ENCODE measurements at places on chromosomes 2 and 18.

- no peak for DNase-seq
Measured at GRCh38 chr2:13667415-13667757, 950.6 kb downstream of the TRIB2 start.

DNA sequence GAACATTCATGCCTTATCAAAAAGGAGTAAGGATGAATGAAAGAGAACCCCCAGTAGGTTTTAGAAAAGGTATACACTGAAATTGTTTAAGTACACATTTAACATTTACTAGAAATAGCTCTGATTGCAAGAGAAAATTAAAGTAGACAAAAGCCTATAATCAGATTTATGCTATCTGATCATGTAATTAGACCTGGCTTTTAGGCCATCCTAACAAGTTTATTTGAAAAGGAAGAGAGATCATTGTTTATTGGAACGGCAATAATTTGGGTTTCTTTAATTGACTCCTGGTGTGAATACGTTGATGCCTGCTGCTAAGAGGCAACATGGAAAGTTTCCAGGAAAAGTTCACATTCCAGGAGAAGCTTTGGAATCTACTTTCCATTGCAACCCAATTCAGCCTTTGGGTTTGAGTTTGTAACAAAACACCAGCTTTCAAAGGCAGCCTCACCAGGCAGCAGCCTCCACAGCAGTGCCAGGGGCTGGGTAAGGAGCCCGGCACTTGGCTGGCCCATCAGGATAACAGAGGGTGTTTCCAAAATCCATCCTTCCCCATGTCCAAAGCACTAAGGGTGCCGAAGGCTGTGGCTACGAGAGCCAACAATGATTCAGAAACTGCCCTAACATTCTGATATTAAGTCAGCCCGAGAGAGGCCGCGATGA lies 18.0 kb downstream of the FZD7 start:
- no peak for DNase-seq

GRCh38 chr18:23115683-23116096 lies 19.6 kb upstream of the CABLES1 start:
- no peak for DNase-seq

DNA sequence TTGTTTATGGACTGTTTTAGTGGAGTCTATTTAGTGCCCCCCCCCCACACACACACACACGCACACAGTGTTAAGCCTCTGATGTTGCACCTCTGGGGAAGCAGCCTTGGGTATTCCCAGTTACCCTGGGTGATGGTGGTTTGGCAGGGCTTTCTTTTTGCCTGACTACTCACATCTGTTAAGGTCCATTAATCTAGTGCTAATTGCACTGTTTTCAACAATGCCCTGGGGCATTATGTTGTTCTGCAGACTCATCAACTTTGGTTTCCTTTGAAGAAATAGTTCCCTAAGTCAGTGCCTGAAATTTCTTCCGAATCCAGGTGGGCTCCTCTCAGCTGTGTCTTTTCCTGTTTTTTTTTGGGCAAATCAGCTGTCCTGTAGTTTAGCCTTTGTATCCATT lies 34.7 kb downstream of the SPOPL start:
- no peak for DNase-seq

DNA sequence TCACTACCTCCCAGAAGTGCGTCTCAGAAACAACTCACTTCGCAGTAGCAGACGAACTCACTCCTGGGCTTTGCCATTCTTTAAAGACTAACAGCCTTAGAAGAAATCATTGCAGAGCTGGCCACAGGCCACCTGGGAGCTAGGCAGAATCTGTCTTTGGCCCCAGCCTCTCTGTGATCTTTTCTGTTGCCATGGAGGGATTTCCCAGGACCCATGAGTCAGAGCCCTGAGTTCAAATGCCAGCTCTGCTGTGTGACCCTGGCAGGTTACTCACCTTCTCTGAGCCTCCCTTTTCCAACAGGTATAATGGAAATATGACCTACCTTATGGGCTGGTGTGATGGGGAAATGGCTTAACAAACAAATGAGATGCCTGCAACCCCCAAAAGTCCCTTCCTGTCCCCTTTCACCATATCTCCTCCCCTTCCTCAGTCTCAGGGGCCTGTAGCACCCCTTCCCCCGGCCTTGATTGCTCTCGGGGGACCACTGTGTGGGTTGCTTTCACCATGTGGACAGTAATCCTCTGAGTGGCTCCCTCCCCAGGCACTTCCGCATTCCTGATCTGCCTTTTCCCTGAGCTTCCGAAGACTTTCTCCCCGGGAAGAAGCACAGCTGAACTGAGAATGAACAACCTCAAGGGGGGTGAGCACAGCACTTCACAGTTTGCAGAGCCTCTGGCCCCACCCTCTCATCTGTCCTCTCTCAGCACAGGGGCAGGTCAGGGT lies 34.0 kb upstream of the SLC66A3 start:
- DNase-seq, result no peak
